ENCODE measurements at places on chromosomes 11 and 22.

- no peak for DNase-seq
Measured at GRCh38 chr22:24407278-24407665, 20.1 kb upstream of the ADORA2A start.

DNA sequence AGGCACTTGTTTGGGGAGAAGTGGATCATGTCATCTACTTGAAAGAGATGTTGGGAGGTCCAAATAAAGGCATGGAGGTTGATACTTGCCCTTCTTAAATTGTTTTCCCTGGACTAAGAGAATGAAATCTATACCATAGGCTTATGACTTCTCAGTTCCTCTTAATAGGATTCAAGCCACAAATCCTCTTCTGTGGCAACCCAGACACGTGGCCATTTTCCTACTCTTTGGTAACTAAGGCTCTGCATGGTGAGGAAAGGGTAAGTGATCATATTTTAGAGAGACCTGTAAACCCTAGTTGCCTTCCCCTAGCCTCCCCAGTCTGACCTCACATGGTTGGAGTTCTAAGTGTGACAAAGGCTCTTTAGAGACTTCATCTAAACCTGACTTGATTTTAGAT lies 72.9 kb upstream of the CD44 start:
- no peak for DNase-seq

- no peak for DNase-seq
Measured at GRCh38 chr11:76025068-76025467, 181.2 kb downstream of the WNT11 start.

DNA sequence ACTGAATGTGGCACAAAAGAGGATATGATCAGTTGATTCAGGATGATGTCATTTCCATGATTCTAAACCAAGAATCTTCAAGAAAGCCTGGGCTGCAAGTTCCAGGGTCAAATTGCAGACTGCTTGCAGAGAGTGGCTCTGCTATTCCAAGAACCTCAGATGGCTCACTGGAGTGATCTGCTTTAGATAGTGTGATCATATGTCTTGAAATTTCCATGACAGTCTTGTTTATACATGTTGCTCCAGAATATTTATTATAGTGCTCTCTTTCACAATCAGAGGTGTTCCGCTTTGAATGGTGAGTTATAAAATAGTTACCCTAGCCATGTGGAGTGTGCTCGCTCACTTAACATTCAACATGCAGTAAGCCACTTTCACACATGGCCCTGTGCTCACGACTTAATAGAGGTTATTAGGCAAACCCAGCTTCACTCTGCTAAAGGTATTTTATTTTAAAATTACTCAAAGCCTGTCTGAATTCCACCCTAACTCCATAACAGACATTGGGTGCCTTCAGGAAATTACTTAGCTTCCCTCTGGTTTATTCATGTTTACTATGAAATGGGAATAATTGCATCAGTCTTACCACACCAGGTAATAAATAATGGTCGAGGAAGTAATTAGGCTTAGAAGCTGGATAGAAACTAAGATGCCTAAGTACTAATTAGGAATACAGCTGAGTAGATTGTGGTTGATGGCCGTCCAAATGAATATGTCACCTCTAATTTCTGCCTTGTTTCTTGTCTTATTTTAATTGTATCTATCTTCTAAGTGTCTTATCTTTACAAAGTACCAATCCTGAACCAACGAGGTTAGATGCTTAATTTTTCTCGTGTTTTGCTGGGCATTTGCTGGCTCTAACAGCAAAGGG lies 187.9 kb downstream of the ETS1 start:
- no peak for DNase-seq

DNA sequence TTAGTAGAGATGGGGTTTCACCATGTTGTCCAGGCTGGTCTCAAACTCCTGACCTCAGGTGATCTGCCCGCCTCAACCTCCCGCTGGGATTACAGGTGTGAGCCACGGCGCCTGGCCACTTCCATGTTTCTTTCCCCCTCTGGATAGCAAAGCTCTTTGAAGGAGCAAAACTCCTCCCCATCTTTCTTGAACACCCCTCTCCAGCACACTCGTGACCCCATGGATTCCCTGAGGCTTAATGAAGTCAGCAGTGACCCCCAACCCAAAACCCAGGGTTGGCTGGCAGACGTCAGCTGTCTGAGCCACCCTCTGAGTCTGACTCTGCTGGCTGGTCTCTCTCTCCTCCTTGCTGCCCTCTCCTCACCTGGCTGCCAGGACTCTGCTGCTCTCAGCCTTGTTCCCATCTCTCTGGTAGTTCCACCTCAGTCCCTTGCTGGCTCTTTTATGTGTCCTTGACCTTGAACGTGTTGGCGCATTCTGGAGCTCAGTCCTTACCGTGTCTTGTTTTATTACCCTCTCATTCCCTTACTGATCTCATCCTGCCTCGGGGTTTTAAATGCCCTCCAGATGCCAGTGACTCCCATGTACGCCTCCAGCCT lies 44.5 kb downstream of the PARVG start:
- no peak for DNase-seq

DNA sequence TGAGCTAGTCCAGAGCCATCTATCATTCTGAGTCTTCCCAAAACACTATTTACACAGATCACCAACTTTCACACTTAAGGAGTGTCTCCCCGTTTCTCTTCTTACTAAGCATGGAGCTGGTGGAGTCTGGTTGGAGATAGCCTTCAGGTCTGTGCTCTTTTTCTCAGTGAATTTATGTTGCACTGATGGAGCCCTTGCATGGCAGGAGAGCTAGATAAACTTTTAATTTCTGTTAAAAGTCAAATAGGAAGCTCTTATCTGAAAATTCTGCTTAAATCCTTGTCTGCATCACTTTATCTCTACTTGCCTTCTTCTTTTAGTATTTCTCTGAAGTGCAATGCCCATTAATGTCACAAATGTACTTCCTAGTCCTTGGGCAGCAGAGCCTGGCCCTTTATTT lies 63.4 kb downstream of the ST3GAL4 start:
- DNase-seq = no peak

DNA sequence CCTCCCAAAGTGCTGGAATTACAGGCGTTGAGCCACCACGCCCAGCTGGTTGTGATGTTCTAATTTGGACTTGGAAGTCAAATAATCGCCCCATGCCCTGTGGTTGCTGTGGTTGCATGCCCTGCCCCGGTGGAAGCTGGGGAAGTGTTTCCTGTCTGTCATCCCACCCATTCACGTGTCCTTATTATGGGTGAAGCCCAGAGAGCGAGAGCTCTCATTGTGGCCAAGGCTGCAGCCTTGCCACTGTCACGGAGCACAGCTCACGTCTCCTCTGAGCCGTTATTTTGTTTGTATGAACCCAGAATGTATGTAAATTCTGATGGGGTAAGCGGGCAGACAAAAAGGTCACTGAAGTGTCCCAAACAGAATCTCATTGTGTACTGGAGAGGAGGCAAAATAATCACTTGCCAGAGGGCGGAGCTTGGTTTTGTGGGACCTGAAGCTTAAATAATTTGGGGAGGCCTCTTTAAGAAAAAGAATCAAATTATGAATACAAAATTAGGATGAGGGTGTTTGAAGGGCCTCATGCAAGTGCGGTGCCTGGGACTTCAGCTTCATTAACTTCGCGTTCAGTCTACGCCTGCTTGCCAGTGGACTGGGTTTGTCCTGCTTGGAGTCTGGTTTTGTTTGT lies 25.8 kb upstream of the TREH start:
- no peak for DNase-seq

DNA sequence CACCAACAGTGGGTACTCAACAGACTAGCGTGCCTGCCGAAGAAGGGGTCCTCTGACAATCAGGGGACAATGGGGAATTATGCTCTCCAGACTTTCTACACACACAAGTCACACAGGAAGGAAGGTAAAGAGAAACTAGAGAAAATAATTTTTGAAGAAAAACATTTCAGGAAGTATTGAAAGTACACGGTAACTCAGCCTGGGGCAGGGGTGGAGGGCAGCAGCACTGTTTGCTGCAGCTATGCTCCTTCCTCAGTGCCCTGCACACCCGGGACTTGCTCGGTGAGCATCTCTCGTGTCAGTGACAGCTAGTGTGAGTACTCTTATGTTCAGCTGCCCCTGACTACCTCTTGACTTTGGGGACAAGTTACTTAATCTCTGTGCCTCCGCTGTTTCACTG lies 18.0 kb upstream of the APOA1 start:
- no peak for DNase-seq

- DNase-seq = no peak
Measured at GRCh38 chr22:47625531-47626427, 863.3 kb downstream of the TBC1D22A start.

DNA sequence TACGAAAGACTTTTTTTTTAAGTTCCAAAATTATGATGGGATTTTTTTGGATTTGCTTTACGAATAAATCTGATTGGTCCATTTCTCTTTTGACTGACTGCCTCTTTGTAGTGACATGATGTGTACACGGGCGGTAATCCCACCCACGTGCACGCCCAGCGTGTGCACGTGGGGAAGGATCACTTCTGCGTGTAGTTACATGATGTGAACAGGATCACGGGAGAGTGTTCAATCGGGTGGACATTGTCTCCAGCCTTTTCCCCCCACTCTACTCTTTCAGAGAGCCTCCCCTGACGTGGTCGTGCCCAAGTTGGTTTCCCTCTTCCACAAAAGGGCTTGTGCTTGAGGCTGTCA lies 43.1 kb downstream of the KCNC1 start:
- no peak for DNase-seq

GRCh38 chr11:6298605-6299004 lies 21.7 kb downstream of the CAVIN3 start:
- no peak for DNase-seq

GRCh38 chr11:64935359-64936081 lies at the start of gene GPHA2:
GPHA2 (minus strand) TSS chr11:64935893; CDS start chr11:64935460, 433 bp downstream.
- DNase-seq = no peak

DNA sequence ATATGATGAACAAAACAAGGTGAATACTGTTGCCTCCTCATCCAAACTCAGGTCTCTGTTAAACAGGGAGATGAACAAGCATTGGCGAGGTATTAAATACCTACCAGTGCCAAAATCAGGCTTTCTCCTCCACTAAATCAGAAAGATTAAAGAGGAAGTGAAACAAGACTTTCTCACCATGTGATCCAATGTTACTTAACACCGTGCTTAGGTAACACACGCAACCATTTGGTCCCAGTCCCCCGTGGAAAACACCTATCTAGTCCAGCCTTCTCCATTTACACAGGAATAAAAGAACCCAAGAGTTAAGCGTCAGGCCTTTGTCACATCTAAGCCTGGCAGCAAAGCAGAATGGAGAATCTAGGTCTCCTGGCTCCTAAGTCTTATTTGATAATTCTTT lies 34.5 kb downstream of the TENM4 start:
- no peak for DNase-seq

DNA sequence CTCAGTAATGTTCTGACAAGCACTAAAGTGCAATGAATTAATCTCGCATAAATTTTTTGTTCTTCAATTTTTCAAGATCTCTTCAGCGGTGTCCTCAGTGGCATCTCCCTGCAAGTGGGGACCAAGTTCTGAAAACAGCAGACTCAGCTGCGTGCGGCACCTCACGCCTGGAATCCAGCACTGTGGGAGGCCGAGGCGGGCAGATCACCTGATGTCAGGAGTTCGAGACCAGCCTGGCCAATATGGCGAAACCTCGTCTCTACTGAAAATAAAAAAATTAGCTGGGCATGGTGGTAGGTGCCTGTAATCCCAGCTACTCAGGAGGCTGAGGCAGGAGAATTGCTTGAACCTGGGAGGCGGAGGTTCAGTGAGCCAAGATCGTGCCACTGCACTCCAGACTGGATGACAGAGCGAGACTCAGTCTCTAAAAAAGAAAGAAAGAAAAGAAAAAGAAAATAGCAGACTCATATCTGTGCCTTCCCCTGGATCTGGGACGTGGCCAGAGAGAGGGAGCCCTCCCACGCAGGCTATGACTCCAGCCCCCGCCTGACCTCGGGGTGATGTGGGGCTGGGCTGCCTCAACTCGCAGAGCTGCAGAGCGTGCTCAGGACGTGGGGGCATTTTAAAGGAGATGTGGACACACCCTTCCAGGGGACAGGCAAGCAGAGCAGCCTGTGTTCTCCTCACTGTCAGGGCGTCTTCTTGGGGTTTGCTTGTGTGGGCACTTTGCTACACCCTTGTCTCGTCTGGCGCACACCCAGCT lies 346.6 kb downstream of the BRD1 start:
- no peak for DNase-seq

GRCh38 chr11:104813532-104813931 lies 84.7 kb downstream of the CASP12 start:
- DNase-seq = no peak

DNA sequence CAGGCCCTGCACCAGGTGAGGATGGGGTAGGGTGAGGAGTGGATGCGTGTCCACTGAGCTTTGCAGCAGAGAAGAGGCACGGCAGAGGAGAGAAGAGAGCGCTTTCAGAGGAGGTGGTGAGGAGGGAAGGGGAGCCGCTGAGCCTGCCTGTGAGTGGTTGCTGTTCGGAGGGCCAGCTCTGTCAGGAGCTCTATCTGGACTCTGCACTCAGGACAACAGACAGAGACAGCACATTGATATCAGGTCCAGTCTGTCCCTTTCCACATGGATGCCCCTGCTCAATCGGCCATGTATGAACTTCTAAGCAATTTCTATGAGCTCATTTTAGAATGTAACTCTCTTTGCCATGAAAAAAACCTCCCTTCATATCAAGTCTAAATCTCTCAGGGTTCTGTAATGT lies 158.6 kb downstream of the KIRREL3 start:
- no peak for DNase-seq

DNA sequence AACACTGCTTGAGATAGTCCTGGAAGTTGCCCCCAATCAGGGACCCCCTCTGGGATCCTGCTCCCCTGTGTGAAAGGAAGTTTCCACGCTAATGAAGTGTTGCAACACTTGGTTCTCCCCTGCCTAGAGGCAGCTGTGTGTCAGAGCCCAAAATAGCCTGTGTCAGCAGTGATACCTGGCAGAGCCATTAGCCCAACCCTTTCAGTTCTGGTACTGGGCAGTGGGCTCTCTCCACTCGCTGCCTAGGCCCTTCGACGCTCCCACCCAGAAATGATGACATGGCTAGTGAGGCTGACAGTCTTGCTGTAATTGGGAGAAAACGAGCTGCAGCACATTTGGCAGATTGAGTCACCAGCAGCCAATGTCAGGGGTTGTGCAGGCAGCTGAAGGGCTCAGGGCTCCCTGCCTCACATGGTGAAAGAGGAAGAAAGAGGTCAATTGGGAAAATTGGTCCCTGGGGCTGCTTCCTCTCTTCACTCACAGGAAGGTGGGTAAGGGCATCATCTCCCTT lies 1.4 kb upstream of the NXF1 start:
- no peak for DNase-seq

GRCh38 chr11:16093889-16094653 lies 262.3 kb downstream of the SOX6 start:
- DNase-seq = no peak

- no peak for DNase-seq
Measured at GRCh38 chr22:37021710-37022482, 2.4 kb downstream of the MPST start.

DNA sequence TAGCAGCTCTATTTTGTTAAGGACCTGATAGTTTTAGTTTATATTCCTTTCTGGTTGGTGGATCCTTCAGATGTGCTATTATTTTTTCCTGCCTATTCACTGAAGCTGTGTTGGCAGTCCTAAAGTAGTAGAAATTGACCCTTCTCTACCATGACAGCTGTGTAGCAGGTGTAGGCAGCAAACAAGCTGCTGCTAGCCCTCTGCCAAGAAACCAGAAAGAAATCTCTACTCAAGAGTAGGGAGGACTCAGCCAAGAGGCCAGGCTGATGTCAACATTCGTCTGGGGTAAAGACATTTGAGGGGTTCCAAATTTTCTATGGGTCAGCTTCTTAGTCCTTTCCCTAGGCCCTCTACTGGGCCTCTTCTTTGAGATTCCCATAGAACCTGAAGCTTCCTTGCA lies 51.2 kb downstream of the CSTF3 start:
- DNase-seq = no peak

All from natural killer cell treated with Interleukin-12 subunit alpha and Interleukin-12 subunit beta and Interleukin-15 and Interleukin-18, amount 100 ng/mL, for 72 hours (primary cell).